Kasumi-1 (cell line): ENCODE measurements at places on chromosomes 1 and 21.

GRCh38 chr1:154788886-154789285 is 81.2 kb downstream of the KCNN3 start:
- no peak for DNase-seq

- DNase-seq = no peak
Measured at GRCh38 chr1:74812180-74812541, 79.2 kb downstream of the TYW3 start.

DNA sequence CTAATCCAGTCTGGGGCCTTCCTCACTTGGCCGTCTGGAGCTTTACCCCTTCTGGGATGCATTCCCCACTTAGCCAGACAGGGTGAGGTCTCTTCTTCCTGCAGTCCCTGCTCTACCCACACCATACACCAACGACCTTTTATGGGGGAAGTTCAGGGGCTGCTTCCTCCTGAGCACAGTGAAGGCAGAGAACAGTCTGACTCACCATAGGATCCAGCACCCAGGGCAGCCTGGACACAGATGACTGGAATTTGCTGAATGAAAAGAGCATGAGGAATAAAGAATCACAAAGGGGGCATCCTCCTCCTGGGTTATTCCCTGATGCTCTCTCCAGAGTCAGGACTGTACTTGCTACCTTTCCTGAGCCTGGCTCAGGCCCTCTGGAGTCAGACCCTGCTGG is 4.6 kb upstream of the FOXE3 start:
- DNase-seq = peak; percentile 56

GRCh38 chr1:36941316-36941978 is 92.9 kb downstream of the GRIK3 start:
- DNase-seq = no peak

- DNase-seq = no peak
Measured at GRCh38 chr1:203898458-203899352, 37.3 kb downstream of the SNRPE start.

DNA sequence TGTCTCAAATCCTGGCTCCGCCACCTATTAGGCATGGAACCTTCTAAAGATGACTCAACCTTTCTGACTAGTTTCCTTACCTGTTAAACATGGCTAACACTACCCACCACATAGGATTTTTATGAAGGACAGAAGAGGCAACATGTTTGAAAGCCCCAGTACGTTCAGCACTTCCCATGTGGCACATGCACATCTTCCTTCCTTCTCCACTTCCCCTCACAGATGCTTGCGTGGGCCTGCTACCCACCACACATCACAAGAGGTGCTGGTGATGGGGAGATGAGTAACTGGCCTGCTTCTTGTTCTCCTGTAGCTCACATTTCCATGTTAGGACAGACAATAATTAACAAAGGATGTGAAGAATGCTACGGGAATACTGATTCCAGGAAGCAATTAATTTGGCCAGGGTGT is 7.1 kb downstream of the ZBTB21 start:
- peak; percentile 20 for DNase-seq

GRCh38 chr1:103250441-103250861 is 142.1 kb upstream of the COL11A1 start:
- DNase-seq = no peak

DNA sequence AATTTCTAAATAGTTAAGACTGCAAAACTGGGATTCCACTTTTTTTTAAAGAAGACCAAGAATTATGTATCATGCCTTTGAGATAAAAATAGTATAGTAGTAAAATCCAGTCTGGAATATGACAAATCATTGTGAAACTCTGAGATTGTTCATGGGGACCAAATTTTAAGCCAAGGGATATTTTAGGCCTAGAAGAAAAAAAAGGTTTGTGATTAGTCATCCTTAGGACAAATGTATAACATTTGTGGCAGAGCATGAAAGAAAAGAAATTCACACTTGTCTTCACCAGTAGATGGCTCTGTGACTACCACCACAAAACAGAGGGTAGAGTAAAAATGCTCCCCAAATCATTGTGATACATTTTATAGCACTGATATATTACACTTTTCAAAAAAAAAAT is 226.1 kb downstream of the KCTD3 start:
- DNase-seq = peak; percentile 19

- DNase-seq = no peak
Measured at GRCh38 chr1:111826278-111826677, 70.6 kb downstream of the DDX20 start.

GRCh38 chr21:33433425-33434114 is 30.4 kb downstream of the IFNGR2 start:
- DNase-seq = peak; percentile 61

GRCh38 chr1:89047734-89048133 is 17.3 kb downstream of the GBP1 start:
- no peak for DNase-seq

DNA sequence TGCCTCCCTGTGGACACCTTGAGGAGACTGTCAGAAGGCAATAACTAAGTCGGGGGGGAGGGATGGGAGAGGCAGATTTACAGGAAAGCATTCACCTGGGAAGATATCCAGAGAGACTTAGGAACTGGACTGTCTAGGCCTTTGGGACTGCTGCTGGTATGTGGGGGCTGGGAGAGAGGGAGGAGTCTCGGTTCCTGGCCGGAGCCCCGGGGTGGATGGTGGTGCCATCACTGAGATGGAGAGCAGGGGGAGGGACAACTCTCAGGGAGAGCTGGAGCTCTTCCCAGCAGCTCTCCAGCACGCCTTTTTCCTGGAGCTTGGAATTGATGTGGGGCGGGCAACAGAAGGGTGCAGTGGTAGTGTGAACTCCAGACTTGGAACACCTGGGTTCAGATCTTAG is 22.1 kb downstream of the PTPRF start:
- DNase-seq = no peak

DNA sequence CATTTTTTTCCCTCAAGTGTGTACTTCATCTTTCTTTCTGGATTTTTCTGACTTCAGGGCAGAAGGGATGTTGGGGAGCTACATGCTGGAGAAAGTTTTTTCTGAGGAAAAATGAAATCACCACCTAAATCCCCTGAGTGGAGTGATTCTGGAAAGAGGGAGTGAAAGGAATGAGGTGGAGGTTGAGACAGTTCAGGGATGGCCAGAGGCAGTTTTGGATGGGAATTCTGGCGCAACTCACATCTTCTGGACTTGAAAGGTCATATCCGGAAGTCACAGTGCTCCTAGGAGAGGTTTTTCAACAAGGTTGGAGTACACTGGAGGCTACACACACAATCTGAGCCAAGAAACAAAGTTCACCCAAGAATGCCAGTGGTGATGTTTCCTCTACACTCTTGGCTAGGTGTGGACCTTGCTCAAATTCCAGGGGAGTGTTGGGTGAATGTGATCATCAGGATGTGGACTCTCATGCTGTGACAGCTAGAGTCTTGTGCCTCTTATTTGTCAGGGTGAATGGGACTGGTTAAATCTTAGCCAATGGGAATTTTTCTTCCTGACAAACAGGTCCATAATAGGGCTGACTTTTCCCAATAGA is 161.5 kb downstream of the HLX start:
- DNase-seq = no peak

- DNase-seq = no peak
Measured at GRCh38 chr1:87665151-87665550, 336.5 kb downstream of the LMO4 start.

GRCh38 chr1:198959032-198959431 is 320.2 kb downstream of the PTPRC start:
- DNase-seq = no peak

- no peak for DNase-seq
Measured at GRCh38 chr1:43334453-43335205, 3.0 kb upstream of the MPL start.

GRCh38 chr1:118842452-118843201 is 145.5 kb downstream of the TBX15 start:
- DNase-seq = no peak
